ENCODE measurements at places on chromosomes 2 and 18.

GRCh38 chr2:129201696-129202095 is 777.8 kb upstream of the RAB6C start:
- DNase-seq, result no peak

GRCh38 chr18:29028560-29028959 is 851.6 kb upstream of the CDH2 start:
- no peak for DNase-seq

DNA sequence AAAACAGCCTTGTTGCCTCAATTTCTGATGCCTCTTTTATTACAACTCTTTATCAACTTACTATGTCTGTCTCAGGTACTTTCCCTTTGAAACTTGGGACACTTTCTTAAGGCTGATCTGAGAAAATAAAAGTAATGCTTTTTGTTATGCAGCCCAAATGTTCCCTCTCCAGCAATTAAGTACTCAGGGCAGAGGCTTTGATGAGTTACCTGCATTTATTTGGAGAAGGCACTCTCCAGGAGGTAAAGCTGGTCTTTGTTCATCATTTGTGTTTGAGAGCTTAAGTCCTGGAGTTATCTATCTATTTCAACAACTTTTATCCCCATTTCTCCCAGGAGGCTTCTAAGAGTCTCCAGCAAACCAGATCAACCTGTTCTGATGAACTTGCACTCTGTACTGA is 259.2 kb downstream of the ASXL3 start:
- no peak for DNase-seq

GRCh38 chr2:12719400-12720277 is 2.9 kb downstream of the TRIB2 start:
- no peak for DNase-seq

- DNase-seq, result no peak
Observed at GRCh38 chr2:119721462-119721861, 38.3 kb upstream of the PTPN4 start.

DNA sequence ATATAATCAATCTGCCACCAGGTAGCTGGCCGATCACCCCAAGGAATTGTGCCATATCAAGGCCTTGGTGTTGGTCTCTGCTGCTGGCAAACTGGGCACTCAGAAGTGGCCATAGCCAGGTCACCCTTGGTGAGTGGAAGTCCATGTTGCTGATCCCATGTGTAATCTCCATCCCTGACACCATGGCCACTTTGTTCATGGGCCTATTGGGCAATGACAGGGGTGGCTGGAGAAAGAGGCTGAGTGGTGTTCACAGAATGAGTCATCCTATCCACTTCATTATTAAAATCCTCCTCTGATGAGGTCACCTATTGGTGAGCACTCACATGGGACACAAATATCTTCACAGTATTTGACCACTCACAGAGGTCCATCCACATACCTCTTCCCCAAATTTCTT is 26.7 kb upstream of the CD226 start:
- DNase-seq, result no peak

Measured in activated T-cell treated with anti-CD3 and anti-CD28 coated beads, Interleukin-2, amount 50 U/mL, for 48 hours (primary cell).